ENCODE measurements at places on chromosomes 12 and 14.

DNA sequence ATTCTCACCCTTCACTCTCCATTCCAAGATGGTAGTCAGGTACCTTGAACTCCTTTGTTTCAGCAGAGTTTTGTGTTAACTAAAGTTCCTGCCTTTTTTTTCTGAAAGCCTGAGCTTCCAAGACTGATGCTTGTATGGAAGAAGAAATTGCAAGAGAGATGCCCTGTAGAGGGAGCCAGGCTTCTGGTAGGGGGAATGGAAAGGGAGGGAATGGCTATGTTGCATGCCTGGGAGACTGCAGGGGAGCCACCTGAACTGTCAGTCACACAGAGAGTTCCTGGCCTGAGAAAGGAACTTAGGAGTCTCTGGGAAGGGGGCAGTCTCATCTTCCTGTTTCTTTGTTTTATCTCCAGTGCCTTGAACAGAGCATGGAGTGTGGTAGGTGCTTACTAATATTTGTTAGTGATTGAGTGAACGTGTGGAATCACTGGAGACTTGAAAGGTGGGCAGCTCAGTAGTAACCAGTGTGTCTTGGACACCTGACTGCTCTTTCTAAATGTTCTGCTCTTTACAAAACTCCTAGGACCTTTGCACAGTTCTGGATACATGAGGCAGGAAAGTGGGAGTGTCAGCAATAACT lies 132.2 kb downstream of the ANO4 start:
- DNase-seq, result no peak

DNA sequence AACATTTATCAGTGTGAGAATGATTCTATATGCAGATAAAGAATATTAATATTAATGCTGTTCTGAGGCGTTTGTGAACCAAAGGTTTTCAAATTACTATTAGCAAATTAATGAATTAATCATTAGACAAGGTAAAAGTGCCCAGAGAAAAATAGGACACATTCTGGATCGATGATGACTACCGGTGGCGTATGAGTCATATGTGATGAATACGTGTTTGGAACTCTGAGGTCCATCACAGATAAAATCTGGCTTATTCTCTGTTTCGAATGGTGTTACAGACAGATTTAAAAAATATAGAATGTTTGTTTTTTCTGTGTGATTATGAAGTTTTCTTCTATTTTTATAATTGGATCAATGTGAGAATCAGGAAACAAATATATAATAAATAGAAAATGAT lies 79.2 kb upstream of the RTL1 start:
- no peak for DNase-seq

GRCh38 chr12:111954969-111955368 lies 58.0 kb downstream of the TMEM116 start:
- no peak for DNase-seq

DNA sequence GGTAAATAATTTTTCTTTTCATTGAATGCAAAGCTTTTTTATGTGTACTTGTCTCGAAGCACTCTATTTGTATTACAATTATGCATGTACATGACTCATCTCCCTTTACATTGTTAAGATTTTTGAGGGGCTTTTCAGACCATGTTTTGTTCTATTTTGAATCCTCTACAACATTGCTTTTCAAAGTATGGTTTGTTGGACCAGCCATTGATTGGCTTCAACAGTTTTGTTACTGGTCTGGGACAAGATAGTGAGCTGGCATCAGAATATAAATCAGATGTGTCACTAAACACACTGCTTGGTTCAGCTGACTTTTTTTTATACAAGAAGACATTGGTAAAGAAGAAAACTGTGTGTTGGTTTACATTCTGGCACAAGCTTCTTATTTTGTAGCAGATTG lies 122.3 kb downstream of the MON2 start:
- DNase-seq, result no peak

DNA sequence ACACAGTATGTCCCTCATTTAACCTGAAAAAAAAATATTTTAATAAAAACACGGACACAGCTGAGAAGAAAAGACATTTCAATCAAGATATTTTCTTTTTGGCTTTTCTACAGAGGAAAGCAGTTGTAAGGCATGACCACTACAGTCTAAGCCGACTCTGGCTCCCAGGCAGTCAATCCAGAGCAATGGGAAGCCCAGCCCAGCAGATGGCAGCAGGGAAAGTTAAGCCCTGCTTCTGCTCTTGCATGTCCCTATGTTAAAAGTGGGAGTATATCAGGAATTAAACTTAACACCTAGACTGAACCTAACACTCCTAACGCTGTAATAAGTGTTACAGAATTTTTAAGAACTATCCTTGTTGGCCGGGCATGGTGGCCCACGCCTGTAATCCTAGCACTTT lies 19.5 kb upstream of the HAL start:
- no peak for DNase-seq

GRCh38 chr12:107369006-107369405 lies 275.7 kb upstream of the CRY1 start:
- DNase-seq, result no peak

- DNase-seq, result no peak
Observed at GRCh38 chr14:20343862-20344220, 406 bp downstream of the PARP2 start.

- no peak for DNase-seq
Observed at GRCh38 chr12:24530689-24531088, 418.2 kb downstream of the BCAT1 start.

DNA sequence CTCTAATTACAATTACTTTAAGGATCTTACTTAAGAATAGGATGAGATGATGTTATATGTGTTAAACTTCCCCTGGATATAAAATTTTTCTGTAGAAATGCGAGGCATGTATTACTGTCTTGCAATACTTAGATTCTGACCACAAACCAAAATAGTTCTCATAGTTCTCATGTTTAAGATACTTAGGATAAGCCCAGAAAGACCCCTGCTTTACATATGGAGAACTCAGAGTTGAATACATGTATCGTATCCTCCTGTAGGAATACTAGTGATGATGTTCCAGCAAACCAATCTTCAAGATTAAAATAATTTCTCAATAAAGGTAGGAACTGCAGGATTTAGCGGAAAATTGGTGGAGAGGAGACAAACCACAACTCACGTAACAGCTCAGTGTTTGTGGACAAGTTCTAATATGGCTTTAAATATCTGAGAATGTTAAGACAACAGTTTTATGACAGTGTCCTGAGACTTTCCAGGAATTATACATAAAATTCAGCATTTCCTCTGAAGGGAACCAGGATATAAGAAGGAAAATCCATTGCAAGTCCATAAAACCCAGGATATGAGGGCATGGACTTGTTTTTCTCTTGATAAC lies 114.7 kb upstream of the CRY1 start:
- DNase-seq, result no peak

GRCh38 chr12:40439771-40440492 lies 215.1 kb downstream of the LRRK2 start:
- DNase-seq, result no peak

DNA sequence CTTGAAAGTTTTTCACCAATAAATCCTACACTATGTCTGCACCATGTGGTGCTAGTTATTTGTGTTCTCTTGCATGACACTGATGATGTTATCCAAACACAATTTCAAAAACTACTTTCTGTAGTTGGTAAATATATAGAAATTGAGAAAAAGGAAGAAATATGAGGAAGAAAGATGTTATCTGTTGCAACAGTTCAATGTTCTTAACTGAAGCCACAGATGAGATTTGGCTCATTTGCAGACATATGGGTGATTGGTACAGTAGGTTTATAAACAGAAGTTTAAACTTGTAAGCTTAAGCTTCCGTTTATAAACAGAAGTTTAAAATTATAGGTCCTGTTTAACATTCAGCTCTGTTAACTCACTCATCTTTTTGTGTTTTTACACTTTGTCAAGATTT lies at the start of gene CLEC12A:
Gene CLEC12A, plus strand, starts transcription at position 229 of the 400 bp plus-strand sequence. CDS start 188 bp downstream, outside the sequence.
- no peak for DNase-seq

DNA sequence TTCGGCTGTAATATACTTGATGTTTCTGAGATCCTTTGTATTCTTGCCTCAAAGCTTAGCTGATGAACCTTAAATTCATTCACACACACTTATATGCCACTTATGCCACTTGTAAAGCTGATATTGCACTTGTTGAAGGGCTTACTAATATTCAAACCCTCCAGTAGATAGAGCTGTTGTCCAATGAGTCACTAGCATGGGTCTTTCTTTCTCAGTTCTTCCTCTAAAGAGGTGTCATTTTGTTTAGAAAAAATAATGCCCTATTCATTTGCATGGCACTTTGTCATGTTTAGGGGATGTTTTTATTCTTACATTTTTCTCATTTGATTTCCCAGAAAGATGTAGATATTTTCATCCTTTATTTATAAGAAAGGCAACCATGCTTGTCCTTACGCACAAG lies 56.4 kb downstream of the MON2 start:
- no peak for DNase-seq

DNA sequence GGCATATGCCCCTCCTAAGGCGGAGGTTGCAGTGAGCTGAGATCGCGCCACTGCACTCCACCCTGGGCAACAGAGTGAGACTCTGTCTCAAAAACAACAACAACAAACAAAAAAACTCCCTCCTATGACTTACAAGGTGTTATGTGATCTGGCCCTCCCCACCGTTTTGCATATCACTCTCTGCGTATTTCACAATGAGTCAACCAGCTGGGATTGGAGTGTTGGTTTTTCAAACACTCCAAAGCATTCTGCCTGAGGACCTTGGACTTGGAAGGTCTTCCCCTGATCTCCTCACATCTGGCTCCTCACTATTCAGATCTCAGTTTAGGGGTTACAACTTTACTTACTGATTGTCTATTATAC lies 14.0 kb downstream of the MANSC1 start:
- DNase-seq, result no peak

DNA sequence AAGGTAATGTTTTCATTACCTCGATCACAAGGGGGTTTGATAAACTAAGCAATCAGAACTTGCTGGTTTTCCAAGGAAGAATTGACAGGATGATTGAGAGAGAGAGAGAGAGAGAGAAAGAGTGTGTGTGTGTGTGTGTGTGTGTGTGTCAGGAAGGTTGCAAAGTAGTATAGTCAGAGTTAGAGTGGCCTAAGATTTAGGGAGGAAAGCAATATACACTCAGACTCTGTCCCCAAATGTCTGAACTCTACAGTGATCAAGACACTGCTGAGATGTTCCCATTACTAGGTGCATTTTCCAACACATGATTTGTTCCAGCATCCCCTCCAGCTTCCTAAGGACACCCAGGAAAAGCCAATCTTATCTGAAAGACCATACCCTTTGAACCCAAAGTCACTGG lies 1074.1 kb downstream of the BCL11B start:
- DNase-seq, result no peak

Measured in vagina (tissue), 2 donors.